Inflammatory macrophage treated with lipopolysaccharide for 4 hours (primary cell): ENCODE measurements at places on chromosomes 4 and X.

- no peak for DNase-seq
Measured at GRCh38 chr4:159079074-159079473, 23.8 kb upstream of the RAPGEF2 start.

DNA sequence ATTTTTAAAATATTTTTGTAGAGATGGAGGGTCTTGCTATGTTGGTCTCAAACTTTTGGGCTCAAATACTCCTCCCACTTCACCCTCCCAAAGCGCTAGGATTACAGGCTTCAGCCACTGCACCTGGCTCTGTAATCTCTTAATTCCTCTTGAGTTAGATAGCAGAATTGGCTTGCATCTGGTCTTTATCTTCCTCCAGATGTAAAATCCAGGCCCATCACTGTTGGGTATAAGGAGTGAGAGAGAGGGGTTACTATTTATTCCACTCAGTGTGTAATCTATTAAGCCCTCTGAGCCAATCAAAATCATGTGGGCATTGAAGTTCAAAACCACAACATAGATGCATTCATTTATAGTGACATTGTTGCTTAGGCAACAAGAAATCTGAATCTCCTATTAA, 33.9 kb downstream of the ANK2 start:
- DNase-seq: no peak

DNA sequence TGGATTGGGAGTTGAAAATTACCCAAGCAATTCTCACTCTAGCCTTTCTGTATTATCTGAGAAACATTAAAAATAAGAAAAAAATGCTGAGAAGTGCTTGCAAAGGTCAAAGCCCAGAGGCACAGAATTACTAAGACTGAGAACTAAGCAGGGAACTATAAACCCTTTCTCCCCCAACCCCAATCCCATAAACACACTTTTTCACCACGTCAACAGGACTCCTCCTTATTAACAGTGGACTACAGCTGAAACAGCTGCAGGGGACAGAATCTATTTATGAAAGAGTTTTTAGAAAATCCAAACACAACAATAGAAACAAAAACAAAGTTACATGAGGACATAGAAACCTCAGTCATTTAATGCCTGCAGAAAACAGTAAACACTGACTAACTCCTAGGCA, 984.1 kb downstream of the TRAM1L1 start:
- no peak for DNase-seq

DNA sequence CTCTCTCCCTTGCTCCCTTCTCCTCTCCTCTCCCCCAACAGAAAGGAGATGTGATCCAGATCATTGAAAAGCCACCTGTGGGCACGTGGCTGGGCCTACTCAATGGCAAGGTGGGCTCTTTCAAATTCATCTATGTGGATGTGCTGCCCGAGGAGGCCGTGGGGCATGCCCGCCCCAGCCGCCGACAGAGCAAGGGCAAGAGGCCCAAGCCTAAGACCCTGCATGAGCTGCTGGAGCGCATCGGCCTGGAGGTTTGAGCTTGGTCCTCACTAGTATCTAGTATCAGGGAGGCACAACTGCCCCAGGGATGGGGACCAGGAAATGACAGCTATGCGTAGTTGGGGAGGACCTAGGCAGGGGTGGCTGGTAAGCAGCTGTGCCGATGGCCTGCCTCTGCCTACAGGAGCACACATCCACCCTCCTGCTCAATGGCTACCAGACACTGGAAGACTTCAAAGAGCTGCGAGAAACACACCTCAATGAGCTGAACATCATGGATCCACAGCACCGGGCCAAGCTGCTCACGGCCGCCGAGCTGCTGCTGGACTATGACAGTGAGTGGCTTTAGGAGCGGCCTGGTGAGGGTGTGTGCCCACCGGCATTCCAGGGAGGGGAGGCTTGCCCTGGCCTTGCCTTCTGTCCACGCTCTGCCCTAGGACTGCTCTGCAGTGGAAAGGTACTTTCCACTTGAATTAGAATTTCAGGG, 13.0 kb downstream of the SASH3 start:
- no peak for DNase-seq

DNA sequence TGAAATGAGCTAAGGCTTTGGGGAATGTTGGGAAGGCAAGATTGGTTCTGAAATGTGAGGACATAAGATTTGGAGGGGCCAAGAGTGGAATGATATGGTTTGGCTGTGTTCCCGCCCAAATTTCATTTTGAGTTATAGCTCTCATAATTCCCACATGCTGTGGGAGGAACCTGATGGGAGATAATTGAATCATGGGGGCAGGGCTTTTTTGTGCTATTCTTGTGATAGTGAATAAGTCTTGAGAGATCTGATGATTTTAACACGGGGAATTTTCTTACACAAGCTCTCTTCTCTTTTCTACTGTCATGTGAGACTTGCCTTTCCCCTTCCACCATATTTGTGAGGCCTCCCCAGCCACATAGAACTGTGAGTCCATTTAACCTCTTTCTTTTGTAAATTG, 157.6 kb upstream of the C1QTNF7 start:
- peak; percentile 81 for DNase-seq

DNA sequence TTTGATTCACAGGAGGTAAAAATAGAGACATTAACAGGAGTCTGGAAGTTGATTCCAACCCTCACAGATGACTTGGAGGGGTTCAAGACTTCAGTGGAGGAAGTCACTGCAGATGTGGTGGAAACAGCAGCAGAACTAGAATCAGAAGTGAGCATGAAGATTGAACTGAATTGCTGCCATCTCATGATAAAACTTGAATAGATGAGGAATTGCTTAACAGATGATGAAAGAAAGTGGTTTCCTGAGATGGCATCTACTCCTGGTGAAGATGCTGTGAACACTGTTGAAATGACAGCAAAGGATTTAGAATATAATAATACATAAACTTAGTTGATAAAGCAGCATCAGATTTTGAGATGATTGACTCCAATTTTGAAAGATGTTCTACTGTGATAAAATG, 76.5 kb downstream of the RELL1 start:
- DNase-seq: peak; percentile 51

- DNase-seq: no peak
Measured at GRCh38 chrX:23790155-23790497, 7.2 kb downstream of the SAT1 start.

- peak; percentile 75 for DNase-seq
Measured at GRCh38 chr4:39565878-39566600, 38.8 kb upstream of the UGDH start.

DNA sequence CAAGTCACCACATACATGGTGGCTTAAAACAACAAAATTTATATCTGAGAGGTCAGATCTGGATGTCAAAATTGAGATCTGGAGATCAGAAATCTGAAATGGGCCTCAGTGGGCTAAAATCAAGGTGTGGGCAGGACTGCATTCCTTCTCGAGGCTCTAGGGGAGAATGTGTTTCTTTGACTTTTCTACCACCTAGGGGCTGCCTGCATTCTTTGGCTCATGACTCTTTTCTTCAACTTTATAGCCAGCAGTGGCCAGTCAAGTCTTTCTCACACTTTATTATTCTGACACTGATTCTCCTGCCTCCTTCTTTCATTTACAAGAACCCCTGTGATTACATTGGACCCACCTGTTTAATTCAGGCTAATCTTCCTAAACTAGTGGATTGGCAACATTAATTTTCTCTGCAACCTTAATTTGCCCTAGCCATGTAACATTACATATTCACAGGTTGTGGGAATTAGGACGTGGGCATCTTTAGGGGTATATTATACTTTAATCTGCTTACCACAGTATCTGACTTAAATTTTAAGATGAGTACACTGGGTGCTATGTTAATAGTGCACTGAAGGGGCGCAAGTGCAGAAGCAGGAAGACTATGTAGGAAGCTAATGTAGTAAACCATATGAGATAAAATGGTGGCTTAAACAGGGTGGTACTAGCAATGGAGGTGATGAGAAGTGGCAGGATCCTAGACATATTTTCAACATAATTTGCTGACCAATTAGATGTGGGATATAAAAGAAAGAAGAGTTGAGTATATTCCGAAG, 188.0 kb downstream of the SLC4A4 start:
- no peak for DNase-seq

DNA sequence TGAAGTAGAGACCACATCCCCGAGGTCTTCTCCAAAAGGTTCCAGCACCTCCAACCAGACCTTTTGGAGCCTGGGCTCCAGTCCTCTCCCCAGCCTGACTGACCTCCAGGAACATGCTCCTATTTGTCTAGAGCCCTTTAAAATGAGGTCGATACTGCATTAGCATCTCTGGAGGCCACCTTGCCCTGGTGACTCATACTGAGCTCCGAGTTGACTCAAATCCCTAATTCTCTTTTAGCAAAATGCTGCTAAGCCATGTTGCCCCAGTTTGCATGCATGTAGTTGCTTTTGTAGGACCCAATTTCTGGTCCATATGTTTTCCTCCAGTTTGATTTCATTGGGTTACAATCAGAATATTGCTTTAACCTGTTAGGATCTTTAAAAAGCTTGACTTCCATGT, 43.5 kb upstream of the CITED1 start:
- no peak for DNase-seq

- DNase-seq: no peak
Measured at GRCh38 chr4:183853548-183853940, 51.6 kb upstream of the STOX2 start.

DNA sequence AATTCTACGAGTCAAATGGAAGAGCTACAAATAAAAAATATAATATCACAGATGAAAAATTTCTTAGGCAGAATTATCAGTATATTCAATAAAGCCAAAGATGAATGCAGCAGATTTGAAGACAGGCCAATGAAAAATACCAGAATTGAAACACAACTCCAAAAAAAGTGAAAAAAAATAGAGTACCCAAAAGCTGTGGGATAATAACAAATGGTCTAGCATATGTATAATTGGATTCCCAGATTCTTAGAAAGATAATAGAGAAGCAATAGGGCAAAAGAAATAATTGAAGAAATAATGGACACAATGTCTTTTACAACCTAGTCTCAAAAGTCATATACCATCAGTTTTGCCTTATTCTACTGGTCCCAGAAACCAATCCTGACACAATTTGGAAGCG, 4.4 kb downstream of the ANAPC10 start:
- DNase-seq: no peak

DNA sequence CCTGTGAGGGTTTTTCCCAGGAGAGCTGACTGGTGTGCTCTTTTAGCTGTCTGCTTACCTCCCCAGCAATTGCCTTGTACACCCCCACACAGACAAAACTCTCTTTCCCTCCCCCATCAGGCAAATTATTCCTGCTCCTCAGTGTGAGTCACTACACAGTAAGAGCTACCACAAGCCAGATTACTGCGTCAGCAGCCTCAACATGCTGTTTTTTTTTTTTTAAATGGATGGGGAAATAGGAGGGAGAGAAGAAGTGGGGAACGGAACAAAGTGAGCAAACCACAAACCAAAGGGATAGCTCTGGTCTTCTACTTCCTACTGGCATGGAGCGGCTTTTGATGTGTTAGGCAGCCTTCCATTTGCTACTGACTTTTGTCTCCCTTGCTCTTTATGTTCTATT, 107.5 kb upstream of the ACSL4 start:
- peak; percentile 90 for DNase-seq

GRCh38 chr4:122619611-122620010, 1.3 kb downstream of the IL21 start:
- DNase-seq: no peak
